HEK293T (cell line): ENCODE measurements at places on chromosomes 1 and 21.

GRCh38 chr1:20337581-20337980, 46.9 kb downstream of the VWA5B1 start:
- DNase-seq, result no peak

DNA sequence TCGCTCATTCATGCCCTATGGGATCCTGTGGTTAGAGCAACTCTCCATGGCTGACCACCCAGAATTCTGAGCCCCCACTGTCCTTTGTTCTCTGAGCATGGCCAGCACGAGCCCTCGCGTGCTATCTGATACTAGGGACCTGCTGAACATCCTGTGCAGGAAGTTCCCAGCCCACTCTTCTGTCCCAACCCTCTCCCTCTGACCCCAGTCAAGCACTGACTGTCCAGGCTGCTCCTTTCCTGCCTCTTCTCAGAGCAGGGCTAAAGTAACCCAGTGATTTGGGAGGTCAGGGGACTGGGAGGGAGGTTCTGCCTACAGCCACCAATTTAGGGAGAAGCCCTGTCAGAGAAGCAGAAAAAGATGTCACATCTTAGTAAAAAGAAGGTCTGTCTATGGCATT, 21.2 kb downstream of the CYP4B1 start:
- DNase-seq, result no peak

GRCh38 chr1:38000233-38000528, 5.1 kb downstream of the FHL3 start:
- no peak for DNase-seq

DNA sequence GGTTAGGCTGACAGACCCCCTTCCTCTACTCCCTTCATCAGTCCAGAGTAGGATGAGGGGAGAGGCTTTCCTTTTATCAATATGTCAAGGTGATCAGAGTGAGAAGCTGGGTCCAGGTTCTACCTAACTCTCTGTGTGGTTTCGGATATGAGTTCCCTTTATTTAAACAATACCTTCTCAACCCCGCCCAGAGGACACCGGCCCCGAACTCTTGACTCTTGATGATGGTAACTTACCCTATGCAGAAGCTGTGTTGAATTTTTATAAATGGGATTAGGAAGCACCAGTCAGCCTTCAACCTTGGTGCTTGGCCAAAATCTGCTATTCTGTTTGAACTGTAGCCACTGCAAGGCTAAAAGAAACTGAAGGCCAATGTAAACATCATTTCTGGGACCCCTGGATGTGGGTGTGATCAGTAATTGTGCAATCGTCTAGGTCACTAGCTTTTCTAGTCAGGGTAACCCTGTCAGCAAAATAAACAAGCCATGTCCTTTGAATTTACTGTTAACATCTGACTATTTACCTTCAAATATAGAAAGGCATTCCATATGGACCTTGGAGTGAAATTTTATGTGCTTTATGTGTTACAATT, 398.3 kb downstream of the SEC16B start:
- no peak for DNase-seq

GRCh38 chr1:171226747-171227370, 21.4 kb upstream of the FMO1 start:
- peak; percentile 68 for DNase-seq

GRCh38 chr1:1403653-1404052, 3.4 kb downstream of the MRPL20 start:
- DNase-seq, result no peak

DNA sequence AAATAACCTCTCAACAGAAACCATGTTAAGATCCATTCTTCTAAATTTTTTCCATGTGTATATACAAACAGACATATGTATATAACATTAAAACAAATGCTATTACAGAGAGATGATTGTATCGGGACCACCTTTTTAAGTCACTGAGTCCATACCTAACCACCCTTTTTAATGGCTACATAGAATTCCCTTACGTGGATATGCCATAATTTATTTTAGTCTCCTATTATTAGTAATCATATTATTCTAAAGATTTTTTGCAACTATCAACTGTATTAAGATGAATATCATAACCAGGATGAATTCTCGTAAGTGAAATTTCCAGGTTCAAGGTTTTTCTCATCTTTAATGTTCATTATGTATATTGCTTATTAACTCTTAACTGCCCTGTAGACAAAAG, 259.7 kb downstream of the HHAT start:
- DNase-seq, result no peak

DNA sequence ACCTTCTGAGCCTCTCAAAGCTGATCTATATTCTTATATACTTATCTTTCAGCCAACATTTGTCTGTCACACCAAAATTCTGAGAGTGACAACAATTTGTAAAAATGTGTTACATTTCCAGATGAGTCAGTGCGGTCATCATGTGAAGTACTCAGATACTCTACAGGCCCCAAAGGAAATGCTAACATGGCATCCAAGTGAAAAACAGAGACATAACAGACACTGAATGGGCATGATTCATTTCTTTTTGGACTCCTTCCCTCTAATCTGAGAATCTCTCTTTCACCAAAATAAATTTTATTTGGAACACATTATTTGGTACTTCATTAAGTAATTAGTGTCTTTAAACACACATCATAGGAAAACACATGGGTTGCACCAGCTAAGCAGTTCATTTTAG, 96.6 kb downstream of the SLC44A5 start:
- no peak for DNase-seq

DNA sequence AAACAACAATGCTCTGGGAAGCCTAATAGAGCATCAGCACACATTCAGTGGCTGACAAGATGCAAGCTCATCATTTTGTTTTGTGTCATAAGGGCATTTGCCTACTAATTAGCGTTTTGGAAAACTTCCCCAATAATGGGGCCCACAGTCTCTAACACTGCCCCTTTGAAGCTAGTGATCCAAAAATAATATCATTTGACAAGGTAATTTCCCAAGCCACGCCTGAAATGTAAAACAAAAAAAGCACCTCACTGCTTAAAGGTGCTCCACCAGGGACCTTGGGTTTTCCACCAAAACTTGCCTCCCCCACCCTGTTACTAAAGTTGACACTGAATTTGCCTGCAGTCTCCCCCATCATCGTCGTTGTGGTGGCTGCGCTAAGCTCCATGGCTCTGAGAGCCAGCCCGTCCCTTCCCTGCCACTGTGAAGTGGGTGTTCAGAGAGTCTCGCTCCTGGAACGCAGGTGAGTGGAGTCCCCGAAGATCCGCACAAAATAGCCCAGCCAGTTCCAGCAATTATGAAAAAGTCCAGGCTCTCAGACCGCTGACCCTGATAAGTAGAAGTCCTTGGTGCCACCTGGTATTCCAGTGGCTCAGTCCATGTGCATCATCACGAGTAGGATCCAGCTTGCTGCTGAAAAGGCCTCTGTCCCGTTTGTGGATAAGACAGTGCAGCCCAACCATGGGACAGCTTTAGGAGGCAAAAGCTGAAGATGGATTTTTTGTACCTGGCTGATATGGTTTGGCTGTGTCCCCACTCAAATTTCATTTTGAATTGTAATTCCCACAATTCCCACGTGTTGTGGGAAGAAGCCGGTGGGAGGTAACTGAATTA, 52.2 kb downstream of the RAB3GAP2 start:
- no peak for DNase-seq

DNA sequence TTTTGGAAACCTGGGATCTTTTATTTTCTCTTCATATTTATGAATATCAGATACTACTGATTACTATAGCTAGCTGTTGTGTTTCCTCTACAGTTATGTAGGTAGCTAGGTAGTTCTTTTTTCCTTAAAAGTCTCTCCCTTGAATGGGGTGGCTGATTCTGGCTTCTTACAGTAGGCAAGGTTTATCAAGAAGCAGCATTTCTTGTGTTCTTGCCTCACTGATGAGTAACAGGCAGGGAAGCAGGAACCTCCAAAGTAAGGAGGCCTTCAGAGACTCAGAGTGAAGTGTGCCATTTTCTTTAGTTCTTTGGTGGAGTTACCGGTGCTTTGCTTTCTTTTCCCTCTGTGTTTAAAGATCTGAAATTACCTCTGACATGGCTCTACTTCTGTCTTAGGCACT, 56.0 kb downstream of the ZMYM4 start:
- no peak for DNase-seq

DNA sequence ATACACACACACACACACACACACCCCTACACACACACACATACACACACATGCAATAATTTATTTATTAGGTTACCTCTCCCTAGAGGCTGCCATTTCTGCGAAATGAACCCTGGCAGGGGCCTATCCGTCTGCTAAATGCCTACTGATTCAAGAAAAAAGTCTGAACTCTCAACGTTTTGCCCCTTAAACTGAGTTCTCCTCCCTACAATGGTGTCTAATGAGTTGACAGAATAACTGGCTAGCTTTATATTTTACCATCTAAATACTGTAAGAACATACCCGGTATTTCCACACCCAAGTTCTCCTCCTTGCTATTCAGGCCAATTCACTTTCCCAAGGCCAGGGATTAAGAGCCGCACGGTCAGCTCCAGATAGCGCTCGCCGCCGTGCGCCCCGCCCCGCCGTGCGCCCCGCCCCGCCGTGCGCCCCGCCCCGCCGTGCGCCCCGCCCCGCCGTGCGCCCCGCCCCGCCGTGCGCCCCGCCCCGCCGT, 339 bp upstream of the RNPC3 start:
- DNase-seq, result peak; percentile 70

DNA sequence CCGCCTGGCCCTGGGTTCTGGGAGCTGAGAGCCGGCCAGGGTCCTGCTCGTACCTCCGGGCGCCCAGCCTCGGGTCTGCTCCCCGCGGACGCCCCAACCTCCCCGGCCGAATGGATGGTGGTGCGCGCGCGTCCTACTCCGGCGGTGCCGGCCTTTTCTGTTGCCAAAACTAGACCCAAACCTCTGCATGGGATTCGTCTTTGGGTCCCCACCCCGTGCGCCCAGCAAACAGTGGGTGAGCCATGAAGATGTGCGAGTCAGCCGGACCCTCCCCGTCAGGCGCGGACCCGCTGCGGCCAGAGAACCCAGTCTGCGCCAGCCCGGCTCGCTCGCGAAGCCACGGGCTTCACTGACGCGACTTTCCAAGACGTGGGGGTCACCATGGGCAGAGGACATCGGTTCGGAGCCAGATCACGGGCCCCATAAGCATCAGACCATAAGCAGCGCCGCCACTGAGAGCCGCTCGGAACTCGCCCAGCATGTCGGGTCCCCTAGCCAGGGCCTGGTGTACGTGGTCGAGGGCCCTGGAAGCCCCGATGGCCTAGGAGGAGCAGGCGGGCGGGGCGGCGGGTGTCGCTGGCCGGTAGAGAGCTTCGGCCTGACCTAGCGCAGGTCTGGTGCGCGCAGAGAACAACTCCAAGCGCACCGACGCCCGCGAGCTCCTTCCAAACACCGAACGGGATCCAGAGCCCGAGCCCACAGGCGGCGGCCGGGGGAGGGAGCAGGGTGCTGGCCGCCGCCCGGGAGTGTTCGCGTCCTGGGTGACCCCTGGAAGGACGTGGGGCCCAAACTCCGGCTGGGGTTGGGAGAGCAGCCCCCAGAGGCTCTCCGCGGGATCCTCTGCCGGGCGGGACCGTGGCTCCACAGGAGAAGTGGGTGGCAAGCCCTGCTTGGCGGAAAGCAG, 1.0 kb upstream of the TP73 start:
- DNase-seq, result no peak

DNA sequence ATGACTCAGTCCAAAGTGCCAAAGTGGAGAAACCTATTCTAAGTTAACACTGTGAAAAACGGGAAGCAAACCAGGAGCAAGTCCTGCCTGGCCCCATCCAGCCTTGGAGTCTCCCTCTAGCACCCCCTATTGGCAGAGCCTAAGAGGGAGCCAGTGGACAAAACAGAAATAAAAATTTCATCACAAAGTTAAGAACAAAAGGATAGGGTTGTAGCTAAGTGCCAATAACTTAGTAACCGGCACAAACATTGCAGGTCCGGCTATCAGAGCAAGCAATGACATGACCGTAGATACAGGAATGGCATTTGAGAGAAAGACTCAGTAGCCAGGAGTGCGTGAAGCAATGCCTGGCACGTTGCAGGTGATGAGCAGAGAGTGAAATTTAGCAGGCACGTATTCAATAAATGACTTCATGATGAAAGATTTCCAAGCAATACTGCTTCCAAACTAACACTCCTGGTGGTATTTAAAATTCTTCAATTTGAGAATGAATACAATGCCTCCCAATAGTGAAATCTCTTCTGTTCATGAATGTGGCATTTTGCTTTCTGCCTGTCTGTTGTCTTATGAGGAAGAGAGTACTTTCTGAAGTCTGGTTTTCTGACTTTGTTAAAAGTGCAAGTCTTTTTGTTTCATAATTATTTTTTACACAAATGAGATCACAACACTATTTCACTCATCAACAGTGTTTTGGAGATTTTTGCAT, 391.0 kb downstream of the OMA1 start:
- DNase-seq, result peak; percentile 60

DNA sequence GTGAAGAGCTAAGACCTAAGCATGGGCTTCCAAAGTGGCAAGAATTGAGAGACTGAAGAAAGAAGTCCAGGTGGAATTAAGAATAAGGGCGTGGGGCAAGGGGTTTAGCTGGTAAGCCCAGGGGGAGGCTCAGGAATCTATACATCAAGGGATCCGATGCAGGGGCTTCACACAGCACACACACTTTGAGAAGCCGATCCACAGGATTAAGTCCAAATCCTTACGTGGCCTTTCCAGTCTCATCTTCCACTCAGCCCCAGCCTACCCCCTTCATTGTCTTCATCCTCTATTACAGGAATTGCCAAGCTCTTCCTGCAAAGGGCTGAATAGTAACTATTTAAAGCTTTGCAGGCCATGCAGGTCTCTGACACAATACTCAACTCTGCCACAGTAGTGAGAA, 101.3 kb downstream of the TGFBR3 start:
- DNase-seq, result no peak

GRCh38 chr1:221711656-221712055, 30.2 kb downstream of the DUSP10 start:
- no peak for DNase-seq

GRCh38 chr1:232927830-232928505, 22.4 kb upstream of the NTPCR start:
- no peak for DNase-seq

- DNase-seq, result peak; percentile 26
Observed at GRCh38 chr1:6960291-6960811, 175.1 kb downstream of the CAMTA1 start.

- DNase-seq, result no peak
Observed at GRCh38 chr1:76465030-76465429, 390.5 kb downstream of the ST6GALNAC3 start.

- DNase-seq, result no peak
Observed at GRCh38 chr1:113247355-113247754, 143.0 kb upstream of the MAGI3 start.

DNA sequence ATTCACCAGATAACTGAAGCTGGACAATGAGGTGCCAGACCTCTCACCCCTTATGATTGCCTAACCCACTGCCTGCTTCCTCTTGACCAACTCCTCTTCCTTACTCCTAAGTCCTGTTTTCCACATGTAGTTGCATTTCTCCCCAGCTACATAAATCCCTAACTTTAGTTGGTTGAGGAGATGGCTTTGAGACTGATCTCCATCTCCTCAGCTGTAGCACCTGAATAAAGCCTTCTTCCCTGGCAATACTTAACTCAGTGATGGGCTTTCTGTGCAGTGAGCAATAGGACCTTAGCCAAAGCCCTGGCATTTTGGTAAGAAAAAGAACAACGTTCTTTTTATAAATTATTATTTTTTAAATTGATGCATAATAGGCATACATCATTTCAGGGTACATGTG, 691.1 kb downstream of the MATN1 start:
- no peak for DNase-seq
